WTC11 (cell line): ENCODE measurements at places on chromosomes 4 and X. TPM values are rescaled to one million over a fixed set of nuclear protein-coding genes. Genes with fewer than 3 reads are reported as not detected.

Gene SPON2
- 4.9 to 6.6 TPM (median 5.3 TPM) in 3 replicates for total RNA-seq

Gene HSD17B13
- total RNA-seq, result 0.07 to 0.25 TPM in 2 of 3 replicates, not detected in the other

Gene DCAF8L2
- total RNA-seq, result not detected in 3 replicates

Gene IL13RA2
- total RNA-seq, result not detected in 3 replicates

Gene RAB40AL
- total RNA-seq, result 0.20 TPM in 1 of 3 replicates, not detected in the others

Gene NIPAL1
- 7.1 to 8.4 TPM (median 7.2 TPM) in 3 replicates for total RNA-seq

Gene FAM184B
- 0.11 to 0.23 TPM (median 0.17 TPM) in 3 replicates for total RNA-seq

GRCh38 chrX:85243155-85243554, 424 bp downstream of the SATL1 start:
- no peak for DNase-seq

DNA sequence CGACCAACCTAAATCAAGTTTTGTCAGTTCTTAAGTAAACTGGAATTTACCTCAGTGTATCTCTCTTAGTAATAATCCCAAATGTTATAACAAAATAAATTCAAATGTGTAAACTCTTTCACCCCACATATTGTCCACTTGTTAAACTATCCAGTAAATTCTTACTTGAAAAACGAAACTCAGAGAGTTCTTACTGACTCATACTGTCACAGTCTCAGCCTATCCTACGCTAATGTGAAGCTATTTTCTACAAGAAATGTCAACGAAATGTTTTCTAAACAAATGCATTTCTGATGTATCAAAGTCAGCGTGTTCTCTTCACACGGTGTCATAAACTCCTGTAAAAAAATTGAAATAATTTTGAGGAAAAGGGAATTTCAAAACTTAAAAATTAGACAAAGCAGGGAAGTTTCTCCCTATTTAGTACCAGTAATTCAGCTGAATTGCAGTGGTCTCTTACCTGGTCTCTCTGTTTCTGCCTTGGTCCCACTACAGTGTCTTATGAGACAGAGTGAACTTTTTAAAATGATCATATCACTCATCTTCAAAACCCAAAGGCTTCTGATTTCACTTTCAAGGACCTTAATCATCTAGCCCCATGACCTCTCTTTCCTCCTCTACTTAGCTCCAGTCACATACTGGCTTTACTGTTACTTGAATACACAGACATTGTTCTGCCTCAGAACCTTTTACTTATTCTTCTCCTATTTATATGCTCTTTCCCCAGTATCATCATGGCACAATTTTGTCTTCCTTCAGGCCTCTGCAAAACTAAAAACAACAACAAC, 63.3 kb downstream of the DCAF8L1 start:
- no peak for DNase-seq

DNA sequence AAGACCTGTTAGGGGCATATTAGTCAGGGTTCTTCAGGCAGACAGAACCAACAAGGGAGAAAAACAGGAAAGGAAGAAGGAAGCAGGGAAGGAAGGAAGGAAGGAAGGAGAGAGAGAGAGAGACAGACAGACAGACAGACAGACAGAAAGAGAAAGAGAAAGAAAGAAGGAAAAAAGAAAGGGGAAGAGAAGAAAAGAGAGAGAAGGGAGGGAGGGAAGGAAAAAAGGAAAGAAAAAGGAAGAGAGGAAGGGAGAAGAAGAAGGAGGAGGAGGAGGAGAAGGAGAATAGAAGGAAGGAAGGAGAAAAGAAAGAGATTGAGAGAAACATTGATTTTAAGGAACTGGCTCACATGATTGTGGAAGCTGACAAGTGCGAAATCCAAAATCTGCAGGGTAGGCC, 89.0 kb downstream of the DHX15 start:
- DNase-seq, result no peak

DNA sequence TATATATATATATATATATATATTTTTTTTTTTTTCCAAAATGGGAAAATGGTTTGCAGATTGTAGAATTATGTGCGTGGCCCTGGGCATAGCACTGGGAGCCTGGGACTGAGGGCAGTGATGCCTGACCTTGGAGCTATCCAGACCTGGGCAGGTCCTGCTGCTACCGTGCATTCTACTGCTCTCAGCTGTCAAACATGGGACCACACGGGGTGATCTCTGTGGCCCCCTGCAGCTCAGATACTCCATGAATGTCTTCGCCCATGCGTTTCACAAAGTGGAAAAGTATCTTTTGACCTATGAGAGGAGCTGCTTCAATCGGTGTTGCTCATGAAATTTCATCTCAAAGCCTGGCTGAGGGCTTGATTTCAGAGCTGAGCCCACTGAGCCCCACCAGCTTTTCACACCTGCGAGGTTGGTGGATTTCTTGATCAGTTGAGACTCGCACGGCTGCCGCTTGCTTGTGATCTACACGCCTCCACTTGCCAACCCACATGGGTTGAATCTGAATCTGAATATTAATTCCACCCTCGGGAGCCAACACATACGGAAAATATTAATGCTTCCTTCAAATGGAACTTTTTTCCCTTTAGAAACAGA, 35.7 kb downstream of the ING2 start:
- no peak for DNase-seq

- DNase-seq, result no peak
Observed at GRCh38 chr4:159722918-159723317, 620.0 kb downstream of the RAPGEF2 start.

- DNase-seq, result no peak
Observed at GRCh38 chr4:46890056-46890455, 19.0 kb downstream of the COX7B2 start.

DNA sequence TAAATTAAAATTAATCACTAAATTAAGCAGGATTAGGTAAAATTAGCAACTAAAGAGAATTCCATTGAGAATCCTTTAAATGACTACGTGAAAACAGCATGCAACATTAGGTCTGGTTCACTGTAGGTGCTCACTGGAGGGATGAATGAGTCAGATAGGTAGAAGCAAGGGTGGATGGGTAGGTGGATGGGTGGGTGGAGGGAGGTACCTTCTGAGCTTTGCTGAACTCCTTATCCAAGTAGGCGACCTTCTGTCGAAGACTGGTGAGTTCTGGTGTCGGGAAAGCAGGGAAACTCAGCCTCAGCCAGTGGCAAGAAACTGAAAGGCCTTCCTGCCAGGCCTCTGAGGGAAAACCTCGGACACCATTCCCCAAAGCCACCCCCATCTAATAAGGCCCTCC, 3.0 kb downstream of the GRIPAP1 start:
- no peak for DNase-seq

DNA sequence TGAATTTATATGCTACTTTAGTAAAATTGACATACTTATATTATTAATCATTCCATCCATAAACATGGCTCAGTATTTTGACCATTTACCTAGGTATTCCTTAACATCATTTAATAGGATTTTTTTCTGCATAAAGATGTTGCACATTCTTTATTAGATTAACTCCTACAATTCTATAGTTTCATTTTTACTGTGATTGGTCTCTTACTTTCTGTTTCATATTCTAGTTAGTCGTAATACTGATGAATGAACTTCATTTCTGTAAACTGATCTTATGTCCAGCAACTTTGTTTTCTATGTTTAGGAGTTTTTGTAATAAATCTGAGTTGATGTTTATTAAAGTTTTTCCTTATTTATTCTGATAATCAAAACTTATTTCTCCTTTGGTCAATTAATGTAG, 278.2 kb upstream of the CXXC4 start:
- no peak for DNase-seq

- no peak for DNase-seq
Observed at GRCh38 chr4:148071009-148071408, 339.1 kb downstream of the ARHGAP10 start.
